CD4-positive, alpha-beta T cell treated with Interleukin-10 for 1 hour (primary cell): ENCODE measurements at places on chromosomes 7 and 10.

GRCh38 chr10:7033031-7033430 is 377.8 kb downstream of the SFMBT2 start:
- DNase-seq, result no peak

DNA sequence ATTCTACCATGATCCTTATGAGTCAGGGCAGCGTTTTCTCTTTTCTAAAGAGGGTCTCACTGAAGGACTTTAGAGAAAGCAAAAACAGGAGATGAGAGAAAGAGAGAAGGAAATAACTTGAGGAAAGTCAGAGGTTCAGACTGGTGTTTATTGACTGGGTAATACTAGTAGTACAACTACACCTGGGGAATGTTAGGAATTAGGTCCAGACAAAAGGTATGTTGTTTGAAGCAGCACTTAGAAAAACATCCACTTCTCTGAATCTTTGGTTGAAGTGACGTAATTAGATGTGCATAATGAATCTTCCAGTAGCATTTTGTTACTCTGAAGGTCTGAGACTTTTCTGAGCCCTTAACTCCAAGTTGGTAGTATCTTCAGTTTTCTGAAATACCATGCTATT is 380.3 kb upstream of the LRGUK start:
- DNase-seq, result no peak

- no peak for DNase-seq
Observed at GRCh38 chr10:14422431-14422830, 91.7 kb upstream of the FRMD4A start.

GRCh38 chr7:155585951-155586350 is 39.6 kb upstream of the CNPY1 start:
- no peak for DNase-seq

DNA sequence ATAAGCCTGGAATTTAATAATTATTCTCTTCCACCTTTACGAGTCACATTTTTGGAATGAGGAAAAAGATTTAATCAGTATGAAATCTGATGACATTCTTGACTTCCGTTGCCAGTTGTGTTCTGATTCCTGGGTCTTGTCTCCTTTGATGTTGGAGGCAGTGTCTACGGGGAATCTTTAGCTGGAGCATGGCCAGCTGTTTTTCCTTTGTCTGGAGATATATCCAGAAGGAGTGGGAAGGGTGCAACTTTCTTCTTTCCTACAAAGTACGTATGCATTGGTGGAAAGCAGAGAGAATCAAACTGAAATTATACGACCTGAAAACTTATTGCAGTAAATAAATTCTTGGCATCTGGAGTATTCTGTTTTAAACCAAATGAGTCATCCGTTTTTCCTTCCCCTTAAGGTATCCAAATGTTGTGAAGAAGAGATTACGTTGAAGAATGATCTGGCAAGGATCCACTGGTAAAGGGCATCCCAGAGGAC is 6.9 kb upstream of the GNG11 start:
- no peak for DNase-seq

DNA sequence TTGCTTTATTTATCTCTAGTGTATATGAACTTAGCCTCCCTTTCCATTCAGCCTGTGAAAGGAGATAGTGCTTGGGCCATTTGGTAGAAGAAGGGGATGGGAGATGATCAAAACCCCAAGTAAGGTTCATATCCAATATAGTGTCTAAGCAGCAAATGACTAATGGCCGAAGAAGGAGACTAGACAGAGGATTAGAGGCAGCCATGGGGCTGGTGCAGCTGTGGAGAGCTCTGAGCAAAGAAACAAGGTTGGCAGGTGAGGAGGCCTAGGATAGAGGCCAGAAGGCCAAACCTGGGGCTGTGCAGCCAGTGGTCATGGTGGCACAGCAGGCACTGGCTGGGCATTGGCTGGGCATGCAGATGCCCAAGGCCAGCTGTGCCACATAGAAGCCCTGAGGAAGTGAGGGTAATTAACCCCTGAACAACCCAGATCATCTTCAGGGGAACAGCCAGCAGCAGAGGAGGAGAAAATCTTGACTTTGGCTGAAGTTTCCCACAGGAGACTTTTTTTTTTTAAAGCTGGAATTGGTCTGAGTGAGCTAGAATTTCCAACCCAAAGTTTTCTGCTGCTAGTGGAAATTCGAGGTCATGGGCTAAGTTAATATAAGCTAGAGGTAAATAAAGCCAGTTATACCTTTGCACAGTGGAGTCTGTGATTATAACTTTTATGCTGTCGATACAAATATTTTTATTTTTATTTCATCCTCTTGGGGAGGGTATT is 10.3 kb upstream of the CPA1 start:
- no peak for DNase-seq

DNA sequence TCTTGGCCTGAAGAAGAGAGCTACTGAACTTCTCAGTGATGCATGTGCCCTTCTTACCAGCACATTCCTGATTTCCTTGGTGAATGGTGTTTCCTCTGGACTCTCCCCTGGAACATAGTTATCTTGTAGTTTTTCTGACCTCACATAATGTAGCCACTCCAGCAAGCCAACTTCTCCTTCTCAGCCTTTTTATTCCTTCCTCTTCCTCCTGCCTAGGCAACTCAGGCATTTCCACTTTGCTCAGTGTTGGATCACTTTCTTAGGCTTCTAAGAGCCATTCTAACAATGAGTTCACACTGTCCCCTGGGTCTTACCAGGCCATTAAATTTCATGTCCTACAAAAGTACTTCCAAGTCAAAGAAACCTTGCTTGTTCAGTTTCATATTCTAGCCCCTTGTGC is 3.6 kb upstream of the PTTG1IP2 start:
- DNase-seq, result no peak

GRCh38 chr7:48089046-48090003 is at the start of gene UPP1:
Gene UPP1, plus strand, starts transcription at chr7:48089265. Its CDS starts 5,519 bp downstream, at chr7:48094784.
- DNase-seq, result peak; percentile 92

- DNase-seq, result no peak
Observed at GRCh38 chr10:11521860-11522259, 89.6 kb downstream of the USP6NL start.

DNA sequence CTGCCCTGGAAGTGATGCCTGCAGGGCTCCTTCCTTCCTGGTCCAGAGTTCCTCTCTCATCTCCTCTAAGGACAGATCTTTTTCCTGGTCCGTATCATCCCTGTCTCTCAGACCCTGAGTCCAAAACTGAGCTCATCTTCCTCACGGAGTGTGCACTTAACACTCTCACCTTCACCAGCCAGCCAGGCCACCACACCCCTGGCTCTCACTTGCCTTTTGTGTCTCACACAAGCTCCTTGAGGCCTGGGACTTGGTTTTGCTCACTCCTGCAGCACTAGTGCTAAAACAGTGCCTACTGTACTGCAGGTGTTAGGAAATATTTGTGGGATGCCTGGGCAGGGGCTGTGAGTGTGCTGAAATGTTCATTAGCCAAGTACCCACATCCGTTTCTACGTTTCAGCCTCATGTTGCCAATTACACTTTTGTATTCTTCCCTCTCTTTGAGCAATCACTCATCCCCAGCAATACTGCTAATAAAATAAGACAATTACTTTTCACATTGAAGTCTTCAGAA is 21.4 kb upstream of the PARP12 start:
- DNase-seq, result peak; percentile 14

- DNase-seq, result no peak
Observed at GRCh38 chr7:2438186-2438585, 34.8 kb downstream of the CHST12 start.

DNA sequence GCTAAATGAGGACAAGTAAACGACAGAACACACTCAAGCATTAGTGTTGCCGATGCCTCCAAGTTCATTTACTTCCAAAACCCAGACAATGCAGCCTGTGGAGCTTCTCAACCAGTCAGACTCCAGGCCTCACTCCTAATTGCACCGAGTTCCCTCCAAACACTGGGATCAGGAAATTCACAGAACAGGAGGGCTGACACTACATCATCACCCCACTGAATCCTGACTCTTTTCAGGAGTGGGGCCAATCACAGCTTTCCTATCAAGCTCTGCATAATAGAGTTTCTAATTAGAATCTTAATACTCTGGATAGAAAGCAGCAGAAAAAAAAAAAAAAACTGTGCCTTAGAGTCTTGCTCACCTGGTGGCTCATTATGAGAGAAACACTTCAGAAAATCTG is 103.7 kb downstream of the GLI3 start:
- no peak for DNase-seq

- no peak for DNase-seq
Observed at GRCh38 chr7:95441042-95441823, 6.4 kb upstream of the PON2 start.

DNA sequence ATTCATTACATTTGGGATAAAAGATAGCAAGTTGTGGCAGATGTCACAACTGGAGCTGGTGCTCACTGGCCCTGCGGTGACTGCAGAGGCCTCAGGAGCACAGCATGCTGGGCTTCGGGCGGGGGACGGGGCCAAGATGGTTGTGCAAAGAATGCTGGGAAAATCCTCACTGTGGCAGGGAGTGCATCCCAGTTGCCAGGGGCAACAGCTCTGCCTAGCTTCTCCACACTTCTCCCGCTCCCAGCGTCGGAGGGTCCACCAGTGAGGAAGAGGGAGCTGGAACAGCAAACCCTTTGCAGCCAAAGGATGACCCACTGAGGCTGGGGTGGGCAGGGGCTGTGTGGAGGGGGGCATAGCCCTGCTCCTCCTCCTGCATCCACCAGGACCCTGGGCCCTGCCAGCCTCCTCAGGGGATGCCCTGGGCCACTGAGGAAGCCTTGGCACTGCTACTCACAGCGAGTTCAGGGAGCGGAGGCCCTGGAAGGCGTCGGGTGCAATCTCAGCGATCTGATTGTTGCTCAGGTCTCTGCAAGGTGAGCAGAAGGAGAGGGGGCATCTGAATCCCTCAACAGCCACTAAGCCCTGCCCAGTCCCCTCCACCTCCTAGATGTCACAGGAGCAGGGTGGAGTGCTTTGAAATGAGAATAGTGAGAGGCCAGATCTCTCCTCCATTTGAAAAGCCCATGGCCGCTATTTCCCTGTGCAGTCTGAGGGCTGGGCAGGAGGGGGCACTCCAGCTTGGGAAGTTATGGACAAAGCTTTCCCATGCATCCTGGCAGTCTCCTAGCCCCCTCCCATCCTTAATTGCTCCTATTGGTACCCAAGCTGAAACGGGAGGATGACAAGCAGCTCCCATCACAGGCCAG is 126.5 kb downstream of the SLIT1 start:
- DNase-seq, result no peak

GRCh38 chr10:35572583-35572982 is 32.6 kb upstream of the GJD4 start:
- DNase-seq, result no peak

DNA sequence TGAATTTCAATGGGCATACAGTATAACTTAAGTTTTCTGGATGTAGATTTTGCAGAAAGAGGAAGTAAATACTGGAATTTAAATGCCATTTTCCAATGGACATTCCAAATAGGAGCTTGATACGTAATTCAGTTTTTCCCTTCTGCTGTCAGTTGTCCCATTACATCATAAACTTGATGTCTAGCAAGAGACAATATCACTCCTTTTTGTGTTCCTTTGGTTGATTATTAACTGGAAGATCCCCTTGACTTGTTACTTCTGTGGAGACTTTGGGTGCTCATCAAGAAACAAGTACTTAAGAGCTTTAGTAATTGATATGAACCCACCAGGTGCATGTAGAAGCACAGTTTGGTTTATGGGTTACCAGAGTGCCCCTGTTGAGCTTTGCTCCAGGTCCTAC is 116.1 kb downstream of the ST7 start:
- no peak for DNase-seq

DNA sequence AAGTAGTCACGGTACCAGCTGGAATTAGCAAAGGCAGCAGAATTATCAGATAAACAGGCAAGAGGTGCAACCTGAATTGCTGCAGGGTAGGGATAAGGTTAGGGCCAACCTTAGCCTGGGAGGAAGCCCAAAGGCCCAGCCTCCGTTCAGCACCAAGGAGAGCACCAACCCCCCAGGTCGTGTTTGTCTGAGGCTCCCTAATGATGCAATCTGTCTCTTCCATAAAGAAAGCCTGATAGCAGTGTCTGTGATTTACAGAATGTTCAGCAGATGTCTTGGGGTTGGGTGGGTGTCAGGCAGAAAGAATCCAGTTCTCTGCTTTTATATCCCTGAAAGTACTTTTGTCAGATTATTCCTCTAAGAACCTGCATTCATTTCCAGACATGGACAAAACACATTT is 328.4 kb upstream of the AOAH start:
- DNase-seq, result no peak

- DNase-seq, result no peak
Observed at GRCh38 chr10:15562578-15562977, 157.1 kb downstream of the ITGA8 start.

GRCh38 chr10:35552650-35553342 is 52.3 kb upstream of the GJD4 start:
- no peak for DNase-seq
